ENCODE measurements at places on chromosomes 12 and 14.

- no peak for DNase-seq
Observed at GRCh38 chr14:47270715-47271114, 404.7 kb downstream of the MDGA2 start.

DNA sequence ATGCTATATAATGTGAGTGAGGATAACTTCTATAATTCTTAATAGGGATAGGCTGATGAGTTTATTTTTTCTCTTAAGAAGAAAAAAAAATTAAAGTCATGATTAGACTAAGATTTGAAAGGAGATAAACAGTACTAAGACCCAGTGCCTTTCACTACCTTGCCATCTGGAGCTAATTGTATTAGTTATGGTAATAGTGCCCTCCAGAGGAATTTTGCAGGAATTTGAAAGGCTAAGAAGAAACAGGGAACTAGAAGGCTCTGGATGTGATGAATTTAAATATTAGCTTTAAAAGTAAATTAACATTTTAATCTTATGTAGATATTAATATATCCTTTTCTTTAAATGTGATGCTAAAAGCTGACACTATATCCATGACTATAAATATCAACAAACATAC is 36.6 kb upstream of the PIK3C2G start:
- DNase-seq, result no peak

GRCh38 chr14:68780358-68781160 is 12.3 kb downstream of the ZFP36L1 start:
- no peak for DNase-seq

- DNase-seq, result no peak
Observed at GRCh38 chr12:56590237-56590830, 39.8 kb downstream of the BAZ2A start.

DNA sequence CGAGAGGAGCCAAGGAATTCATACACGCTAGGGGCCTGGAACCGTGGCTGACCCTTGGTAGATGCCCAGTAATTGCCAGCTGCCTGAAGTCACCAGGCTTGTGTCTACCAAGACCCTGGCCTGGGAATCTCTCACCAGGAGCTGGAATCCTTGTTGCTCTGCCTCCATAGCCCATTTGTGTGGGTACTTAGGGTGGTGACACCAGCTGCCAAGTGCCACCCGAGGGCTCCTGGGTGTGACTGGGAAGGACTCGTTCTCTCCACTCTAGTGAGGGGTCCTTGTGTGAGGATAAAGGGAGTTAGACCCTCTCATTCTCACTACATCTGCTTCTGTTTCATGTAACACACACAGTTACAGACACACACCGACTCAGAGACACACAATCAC is 17.9 kb downstream of the SERPINA1 start:
- no peak for DNase-seq

DNA sequence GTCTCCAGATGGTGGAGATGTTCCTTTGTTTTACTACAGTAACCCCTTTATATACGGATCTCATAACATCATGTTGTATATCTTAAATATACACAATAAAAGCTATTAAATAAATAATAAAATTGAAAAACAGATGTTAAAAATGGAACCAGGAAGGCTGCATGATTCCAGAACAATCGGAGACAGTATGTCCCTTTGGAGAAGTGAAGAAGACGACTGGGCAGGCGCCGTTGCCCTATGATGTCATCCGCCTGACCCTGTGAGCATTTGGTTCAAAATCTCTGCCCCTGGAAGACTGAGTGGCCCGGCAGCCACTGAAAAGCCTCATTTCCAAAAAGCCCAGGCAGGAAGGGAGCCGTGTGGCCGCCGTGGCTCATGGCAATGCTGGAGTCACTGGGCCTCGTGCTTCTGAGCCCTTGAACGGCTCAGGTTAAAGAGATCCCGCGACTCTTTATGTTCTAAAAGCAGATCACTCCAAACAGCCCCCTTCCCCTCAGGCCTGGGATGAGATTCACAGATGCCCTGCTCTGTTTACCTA is 30.8 kb downstream of the RIMBP2 start:
- DNase-seq, result no peak

DNA sequence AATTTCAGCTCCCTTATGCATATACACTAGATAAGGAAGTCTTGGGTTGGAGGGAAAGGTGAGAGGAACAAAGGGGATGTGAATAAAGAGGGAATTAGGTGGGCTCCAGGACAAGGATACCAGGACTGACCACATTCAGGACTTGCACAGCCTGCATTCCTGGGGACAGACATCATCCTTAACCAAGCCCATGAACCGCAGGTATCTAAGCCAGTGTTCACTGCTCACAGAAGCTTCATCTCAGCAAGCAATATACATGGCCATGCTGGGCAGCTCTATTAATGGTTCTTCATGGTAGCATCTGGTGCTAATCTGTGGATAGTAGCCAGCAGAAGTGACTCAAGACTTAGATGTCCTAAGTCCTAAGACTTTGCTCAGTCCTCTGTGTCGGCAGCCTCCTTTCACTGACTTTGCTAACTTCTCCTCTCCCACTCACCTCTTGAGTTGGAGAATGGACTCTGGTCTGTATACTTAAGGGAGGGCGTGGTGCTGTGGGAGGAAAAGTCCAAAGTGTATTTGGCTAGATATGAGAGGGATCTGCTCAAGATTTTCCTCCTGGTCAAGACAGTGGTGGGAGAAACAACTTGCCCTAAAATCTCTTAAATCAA is 136.1 kb downstream of the ASCL1 start:
- no peak for DNase-seq

GRCh38 chr12:1928439-1929121 is 10.1 kb upstream of the CACNA2D4 start:
- no peak for DNase-seq

- DNase-seq, result no peak
Observed at GRCh38 chr12:56957229-56958052, at the start of gene RDH16. TSS of gene RDH16 (minus strand) at chr12:56957608. CDS start at chr12:56957462, 146 bp downstream.

GRCh38 chr14:78519863-78520262 is 349.7 kb downstream of the NRXN3 start:
- DNase-seq, result no peak

- no peak for DNase-seq
Observed at GRCh38 chr12:25052196-25052913, 103.5 kb upstream of the BCAT1 start.

Measured in omental fat pad (tissue), 4 donors.